ENCODE measurements at places on chromosomes 6 and 20.

- no peak for DNase-seq
- H3K4me1 ChIP-seq, result no peaks in the 10 kb centered on the region
- no peak overlapping the region for H3K4me3 ChIP-seq
- no peak overlapping the region for H3K27ac ChIP-seq
- H3K27me3 ChIP-seq, result no peaks in the 10 kb centered on the region
- H3K36me3 ChIP-seq, result no peaks in the 10 kb centered on the region
Observed at GRCh38 chr6:105320765-105321164, 82.1 kb downstream of the PREP start.

- H3K4me3 ChIP-seq, result no peak overlapping the region
- H3K4me1 ChIP-seq, result no peaks in the 10 kb centered on the region
- no peak for DNase-seq
- H3K36me3 ChIP-seq, result no peaks in the 10 kb centered on the region
- H3K27me3 ChIP-seq, result no peaks in the 10 kb centered on the region
- H3K27ac ChIP-seq, result no peak overlapping the region
Observed at GRCh38 chr6:149438855-149439254, 38.8 kb downstream of the SUMO4 start.

DNA sequence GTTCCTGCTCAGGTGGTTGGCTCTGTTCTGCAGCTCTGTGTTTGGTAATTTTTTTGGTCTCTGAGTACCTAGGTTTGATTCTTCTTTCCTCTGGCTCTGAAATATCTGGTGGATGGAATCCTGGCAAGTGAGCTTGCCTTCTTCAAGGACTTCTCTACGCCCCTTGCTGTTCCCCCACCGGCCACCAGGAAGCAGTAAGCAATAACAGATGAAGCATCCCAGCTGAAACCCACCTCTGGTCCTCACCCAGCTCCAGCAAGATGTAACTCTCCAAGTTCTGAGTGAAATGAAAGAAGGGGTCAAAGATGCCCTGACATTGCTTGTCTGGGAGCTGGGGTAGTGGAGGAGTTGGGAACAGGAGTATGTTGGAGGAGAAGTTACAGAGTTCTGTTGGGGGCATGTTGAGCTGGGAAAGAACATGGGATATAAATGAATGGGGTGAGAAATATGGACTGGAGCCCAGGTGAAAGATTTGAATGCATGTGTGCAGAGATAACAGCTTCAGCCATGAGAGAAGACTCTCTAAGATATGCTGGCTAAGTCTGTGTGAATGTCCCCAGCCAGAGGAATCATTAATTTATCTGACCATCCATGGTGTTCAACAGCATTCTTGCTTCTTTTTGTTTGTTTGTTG is 51.3 kb upstream of the GLP1R start:
- DNase-seq, result peak; percentile 50
- H3K4me3 ChIP-seq, result no peak overlapping the region
- no peaks in the 10 kb centered on the region for H3K4me1 ChIP-seq
- no peaks in the 10 kb centered on the region for H3K36me3 ChIP-seq

GRCh38 chr6:7805078-7805849 is 79.4 kb downstream of the BMP6 start:
- no peak overlapping the region for H3K4me3 ChIP-seq
- DNase-seq, result no peak
- H3K27ac ChIP-seq, result no peak overlapping the region
- no peaks in the 10 kb centered on the region for H3K4me1 ChIP-seq
- no peaks in the 10 kb centered on the region for H3K27me3 ChIP-seq

- no peaks in the 10 kb centered on the region for H3K36me3 ChIP-seq
- no peak overlapping the region for H3K27ac ChIP-seq
- H3K4me1 ChIP-seq, result no peaks in the 10 kb centered on the region
- H3K4me3 ChIP-seq, result no peak overlapping the region
Observed at GRCh38 chr6:132768051-132768517, 10.4 kb upstream of the VNN2 start.

GRCh38 chr6:37585523-37585905 is 85.8 kb upstream of the CCDC167 start:
- no peak for DNase-seq
- no peak overlapping the region for H3K4me3 ChIP-seq
- H3K27ac ChIP-seq, result no peak overlapping the region
- H3K36me3 ChIP-seq, result no peaks in the 10 kb centered on the region
- no peaks in the 10 kb centered on the region for H3K4me1 ChIP-seq
- H3K27me3 ChIP-seq, result no peaks in the 10 kb centered on the region

GRCh38 chr6:110784610-110784979 is 30.7 kb downstream of the CDK19 start:
- peaks cover 10% of the 10 kb centered on the region for H3K4me1 ChIP-seq
- H3K36me3 ChIP-seq, result no peaks in the 10 kb centered on the region
- H3K27ac ChIP-seq, result no peak overlapping the region
- DNase-seq, result no peak

DNA sequence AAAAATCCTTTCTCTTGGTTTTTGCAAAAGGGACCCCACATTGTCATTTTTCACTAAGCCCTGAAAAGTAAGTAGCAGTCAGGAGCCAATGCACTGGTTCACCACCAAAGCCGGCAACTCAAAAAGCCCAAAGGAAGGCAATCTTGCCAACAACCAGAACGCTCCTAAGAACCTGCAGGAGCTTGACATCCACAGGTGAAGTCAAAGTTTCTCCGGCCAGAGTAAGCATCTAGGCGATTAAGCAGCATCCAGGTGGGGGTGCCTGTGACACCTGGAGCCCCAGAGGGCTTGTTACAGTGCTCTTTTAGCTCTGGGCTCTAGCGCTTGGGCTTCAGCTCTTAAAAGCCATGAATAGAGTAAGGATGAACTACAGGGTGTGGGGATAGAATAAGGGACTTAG is 36.1 kb downstream of the SLC35D3 start:
- no peaks in the 10 kb centered on the region for H3K27me3 ChIP-seq
- no peaks in the 10 kb centered on the region for H3K4me1 ChIP-seq
- H3K36me3 ChIP-seq, result no peaks in the 10 kb centered on the region
- H3K4me3 ChIP-seq, result no peak overlapping the region
- no peak for DNase-seq

DNA sequence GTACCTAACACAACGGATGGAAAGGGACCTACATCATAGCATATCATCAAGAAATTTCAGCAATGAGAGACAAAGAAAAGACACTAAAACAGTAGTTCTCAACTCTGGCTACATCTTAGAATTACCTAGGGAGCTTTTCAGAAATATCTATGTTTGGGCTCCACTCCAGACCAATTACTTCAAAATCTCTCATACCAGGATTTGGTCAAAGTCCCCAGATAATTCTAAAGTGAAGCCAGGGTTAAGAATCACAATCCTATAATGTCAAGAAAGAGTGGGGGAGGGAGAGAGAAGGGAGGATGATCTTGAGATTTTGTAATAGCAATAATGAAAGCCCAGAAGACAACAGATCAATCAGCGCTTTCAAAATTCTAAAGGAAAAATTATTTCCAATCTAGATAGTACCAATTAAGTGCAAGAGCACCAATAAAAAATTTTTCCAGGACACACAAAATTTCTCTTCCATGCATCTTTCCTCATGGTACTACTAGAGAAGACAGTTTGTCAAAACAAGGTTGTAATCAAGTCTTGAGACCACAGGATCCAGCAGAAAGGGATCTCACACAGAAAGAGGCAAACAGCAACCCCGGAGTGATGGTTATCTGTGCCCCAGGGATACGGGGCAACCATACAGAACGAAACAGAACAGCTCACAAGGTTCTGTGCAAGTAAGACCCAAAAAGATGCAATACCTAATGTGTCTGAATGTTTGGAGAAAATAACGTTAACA is 152.9 kb upstream of the DST start:
- H3K36me3 ChIP-seq, result no peaks in the 10 kb centered on the region
- no peaks in the 10 kb centered on the region for H3K27me3 ChIP-seq
- no peak overlapping the region for H3K27ac ChIP-seq
- H3K4me1 ChIP-seq, result no peaks in the 10 kb centered on the region

DNA sequence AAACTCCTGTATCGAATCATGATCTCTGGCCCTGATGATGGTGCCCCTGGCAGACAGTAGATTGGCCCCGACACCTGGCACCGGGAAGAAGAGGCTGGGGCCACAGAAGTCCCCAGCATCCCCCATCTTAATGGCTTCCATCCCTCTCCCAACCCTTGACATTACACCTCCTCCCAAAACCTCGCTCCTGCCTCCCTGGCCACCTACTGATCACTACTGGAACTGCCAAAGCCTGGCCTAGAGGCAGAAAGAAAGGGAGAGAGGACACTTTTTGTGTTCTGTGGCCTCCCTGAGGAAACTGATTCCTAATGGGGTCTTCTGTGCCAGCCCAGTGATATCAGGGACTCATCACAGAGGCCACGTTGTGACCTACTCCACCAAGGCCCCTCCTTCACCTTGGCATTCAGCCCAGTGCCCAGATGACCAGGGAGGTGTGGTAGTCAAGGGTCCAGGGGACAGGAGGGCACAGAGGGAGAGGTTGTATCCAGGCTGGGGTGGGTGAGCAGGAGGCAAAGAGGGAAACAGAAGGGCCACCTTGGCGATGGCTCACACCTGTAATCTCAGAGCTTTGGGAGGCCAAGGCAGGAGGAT is 6.1 kb downstream of the C20orf173 start:
- H3K4me3 ChIP-seq, result no peak overlapping the region
- no peaks in the 10 kb centered on the region for H3K36me3 ChIP-seq

GRCh38 chr6:123393331-123393730 is 243.4 kb downstream of the TRDN start:
- H3K4me1 ChIP-seq, result no peaks in the 10 kb centered on the region
- no peak overlapping the region for H3K27ac ChIP-seq
- H3K4me3 ChIP-seq, result no peak overlapping the region
- H3K27me3 ChIP-seq, result no peaks in the 10 kb centered on the region
- no peak for DNase-seq

DNA sequence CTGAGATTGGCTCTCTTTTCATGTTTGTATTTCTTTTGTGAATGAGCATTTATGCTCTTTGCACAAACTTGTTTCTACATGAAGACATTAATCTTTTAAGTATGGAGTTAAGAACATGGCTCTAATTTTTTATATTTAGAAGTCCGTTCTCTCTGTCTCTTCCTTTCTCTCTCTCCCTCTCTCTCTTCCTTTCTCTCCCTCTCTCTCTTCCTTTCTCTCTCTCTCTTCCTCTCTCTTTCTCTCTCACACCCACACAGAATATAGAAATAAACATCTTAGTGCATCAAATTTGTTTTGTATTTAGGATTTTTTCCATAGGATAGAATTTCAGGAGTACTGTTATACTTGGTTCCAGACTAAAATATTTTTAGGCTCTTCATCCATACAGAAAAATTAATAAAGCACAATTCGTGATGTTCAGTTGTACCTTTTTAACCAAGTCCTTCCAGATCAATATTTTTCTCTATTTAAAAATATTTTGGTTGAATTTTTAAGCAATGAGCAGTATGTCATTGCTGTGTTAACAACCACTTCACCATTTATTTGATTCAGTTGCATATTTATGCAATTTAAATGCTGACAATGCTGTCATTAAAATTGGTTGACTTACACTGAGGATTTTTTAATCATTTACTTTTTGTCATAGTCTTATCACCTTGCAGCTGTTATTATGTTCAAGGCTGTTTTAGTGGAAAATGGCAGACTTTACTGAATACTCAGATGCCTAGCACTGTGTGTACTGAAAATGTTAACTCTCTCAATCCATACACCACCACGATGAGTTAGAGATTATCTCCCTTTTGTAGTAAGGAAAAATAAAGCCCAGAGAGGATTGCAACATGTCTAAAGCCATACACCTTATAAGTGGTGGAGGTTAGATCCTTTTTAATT is 112.4 kb upstream of the MAP7 start:
- H3K27ac ChIP-seq, result no peak overlapping the region
- no peaks in the 10 kb centered on the region for H3K36me3 ChIP-seq
- DNase-seq, result no peak
- no peaks in the 10 kb centered on the region for H3K27me3 ChIP-seq
- H3K4me3 ChIP-seq, result no peak overlapping the region

DNA sequence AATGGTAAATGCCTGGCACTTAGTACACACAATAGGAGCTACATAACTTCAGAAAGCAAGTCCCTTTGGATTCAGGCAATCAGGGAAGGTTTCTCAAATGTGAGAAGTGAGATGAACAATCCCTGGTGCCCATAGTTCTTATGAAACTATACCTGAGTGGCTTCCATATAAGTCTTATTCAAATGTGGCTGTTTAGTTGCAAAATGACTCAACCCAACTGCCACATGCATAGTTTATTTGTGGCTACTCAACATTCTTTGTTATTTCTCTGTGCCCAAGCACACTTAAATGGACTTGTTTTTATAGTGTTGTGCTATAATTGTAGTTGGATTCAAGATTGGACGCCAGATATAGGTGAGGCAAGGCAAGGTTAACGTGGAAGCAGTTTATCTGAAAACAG is 93.7 kb upstream of the ATXN1 start:
- no peaks in the 10 kb centered on the region for H3K36me3 ChIP-seq
- H3K4me3 ChIP-seq, result no peak overlapping the region
- H3K4me1 ChIP-seq, result no peaks in the 10 kb centered on the region
- no peaks in the 10 kb centered on the region for H3K27me3 ChIP-seq

- no peak overlapping the region for H3K4me3 ChIP-seq
- no peaks in the 10 kb centered on the region for H3K36me3 ChIP-seq
- H3K4me1 ChIP-seq, result no peaks in the 10 kb centered on the region
- no peak for DNase-seq
Observed at GRCh38 chr6:8069631-8070284, 5.6 kb upstream of the BLOC1S5 start.

GRCh38 chr6:13769655-13770053 is 44.7 kb downstream of the MCUR1 start:
- H3K4me3 ChIP-seq, result peak overlapping the region; percentile 55
- no peaks in the 10 kb centered on the region for H3K4me1 ChIP-seq
- peak; percentile 51 for DNase-seq
- H3K27me3 ChIP-seq, result no peaks in the 10 kb centered on the region
- H3K27ac ChIP-seq, result no peak overlapping the region
- no peaks in the 10 kb centered on the region for H3K36me3 ChIP-seq

GRCh38 chr6:99219788-99220187 is 129.7 kb downstream of the FAXC start:
- no peaks in the 10 kb centered on the region for H3K4me1 ChIP-seq
- H3K27me3 ChIP-seq, result no peaks in the 10 kb centered on the region
- DNase-seq, result no peak
- H3K36me3 ChIP-seq, result no peaks in the 10 kb centered on the region
- H3K27ac ChIP-seq, result no peak overlapping the region

DNA sequence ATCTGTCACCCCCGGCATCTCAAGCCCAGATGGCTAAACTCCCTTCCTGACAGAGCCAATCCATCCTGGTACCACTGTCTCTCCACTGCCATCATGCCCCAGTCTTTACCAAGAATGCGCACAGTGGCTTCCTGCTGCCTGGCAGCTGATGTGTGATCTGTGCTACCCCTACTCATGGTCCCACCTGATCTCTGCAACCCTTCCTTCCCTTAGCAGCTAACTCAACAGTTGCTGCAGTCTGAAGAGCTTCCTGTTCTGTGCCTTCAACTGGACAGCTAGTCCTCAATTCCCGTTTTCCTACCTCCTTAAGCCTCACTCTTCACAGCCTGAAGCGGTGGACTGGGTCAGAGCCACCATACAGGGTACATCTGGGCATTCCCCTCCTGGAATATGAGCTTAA is 7.6 kb upstream of the FAM83C start:
- H3K36me3 ChIP-seq, result no peaks in the 10 kb centered on the region
- no peak for DNase-seq
- H3K4me1 ChIP-seq, result peaks cover 7% of the 10 kb centered on the region
- no peak overlapping the region for H3K4me3 ChIP-seq
- no peak overlapping the region for H3K27ac ChIP-seq
